ENCODE measurements at places on chromosomes 11 and 22. TPM values are rescaled to one million over a fixed set of nuclear protein-coding genes. Genes with fewer than 3 reads are reported as not detected.

Gene GUCY1A2
- total RNA-seq = 0.15 TPM

Gene CALCA
- total RNA-seq = not detected

Gene SHANK3
- 0.50 TPM for total RNA-seq

Gene KDM4D
- total RNA-seq = 2.1 TPM

Gene MYEOV
- 3.3 TPM for total RNA-seq

Gene TBX10
- not detected for total RNA-seq

Gene ST3GAL4
- total RNA-seq = 31.3 TPM

Gene TRAF6
- total RNA-seq = 5.6 TPM

Gene KRTAP5-8
- not detected for total RNA-seq

Gene PAMR1
- total RNA-seq = 26.1 TPM

Gene LRRC4C
- not detected for total RNA-seq

Gene SLC25A22
- total RNA-seq = 13.6 TPM

Gene MYBPC3
- not detected for total RNA-seq

Gene SPECC1L
- 23.7 TPM for total RNA-seq

Gene YPEL1
- 1.3 TPM for total RNA-seq

Gene RIMBP3C
- total RNA-seq = 0.15 TPM

Gene TREH
- not detected for total RNA-seq

Gene GPHA2
- not detected for total RNA-seq

Gene MUC5AC
- not detected for total RNA-seq

Gene MUC2
- total RNA-seq = not detected

Gene YAP1
- 98.7 TPM for total RNA-seq

Gene PATE2
- not detected for total RNA-seq

Gene MB
- total RNA-seq = not detected
